ENCODE measurements at places on chromosomes 2 and 18.

DNA sequence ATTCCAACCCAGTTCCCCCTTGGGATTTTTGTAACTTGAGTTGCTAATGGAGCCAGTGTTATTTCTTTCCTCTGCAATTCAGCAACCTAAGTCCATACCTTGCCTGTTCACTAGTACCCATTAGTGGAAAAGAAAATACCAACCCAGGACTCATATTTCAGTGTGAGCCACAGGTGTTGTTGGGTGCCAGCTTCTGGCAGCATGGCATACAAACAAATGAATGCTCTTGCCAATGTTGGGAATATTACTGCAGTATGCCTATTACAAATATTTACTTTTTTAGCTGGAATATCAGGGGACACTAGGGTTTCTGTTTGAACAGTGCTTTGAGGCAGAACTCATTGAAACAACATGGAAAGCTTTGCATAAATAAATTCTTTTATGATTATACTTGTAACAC, 130.2 kb downstream of the NCKAP5 start:
- no peak for DNase-seq

GRCh38 chr2:127084611-127085316, 22.2 kb downstream of the BIN1 start:
- no peak for DNase-seq

- DNase-seq, result no peak
Measured at GRCh38 chr2:176127774-176128072, 1.8 kb upstream of the HOXD8 start.

GRCh38 chr2:130798472-130799218, 38.1 kb upstream of the ARHGEF4 start:
- DNase-seq, result no peak

GRCh38 chr2:110940376-110940910, 180.3 kb upstream of the BCL2L11 start:
- no peak for DNase-seq

- DNase-seq, result no peak
Measured at GRCh38 chr2:166637051-166637450, 143.0 kb upstream of the SCN7A start.

- no peak for DNase-seq
Measured at GRCh38 chr2:11379558-11379957, 35.1 kb upstream of the ROCK2 start.

DNA sequence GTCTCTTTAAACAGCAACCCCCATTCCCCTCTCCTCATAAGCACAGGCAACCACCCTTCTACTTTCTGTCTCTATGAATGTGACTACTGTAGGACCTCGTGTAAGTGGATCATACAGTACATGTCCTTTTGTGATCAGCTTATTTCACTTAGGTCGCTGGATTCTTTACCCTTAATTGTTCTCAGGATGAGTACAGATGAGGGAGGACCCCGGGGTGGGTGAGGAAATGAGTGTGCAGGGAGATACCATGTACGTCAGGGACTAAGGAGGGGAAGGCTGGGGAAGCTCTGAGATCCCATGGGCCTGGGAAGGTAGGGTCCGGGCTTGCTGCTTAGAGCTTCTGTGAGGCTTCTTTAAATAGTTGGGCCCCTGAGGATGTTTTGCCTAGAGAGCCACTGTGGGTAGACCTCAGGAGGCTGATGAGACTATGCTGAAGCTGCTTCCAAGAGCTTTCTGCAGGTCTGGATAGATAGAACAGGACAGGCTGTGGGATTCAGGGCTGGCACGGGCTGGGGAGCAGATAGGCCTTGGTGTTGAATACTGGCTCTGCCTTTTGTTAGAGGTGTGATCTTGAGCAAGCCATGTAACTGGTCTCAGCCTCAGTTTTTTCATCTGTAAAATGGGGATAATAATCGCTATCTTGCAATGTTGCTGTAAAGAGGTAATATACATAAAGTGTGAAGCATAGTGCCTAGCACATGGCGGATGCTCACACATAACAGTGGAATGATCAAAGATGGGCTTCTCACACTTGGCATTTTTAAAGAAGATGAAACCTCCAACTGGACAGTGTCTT, 155.3 kb downstream of the PRKCE start:
- no peak for DNase-seq

DNA sequence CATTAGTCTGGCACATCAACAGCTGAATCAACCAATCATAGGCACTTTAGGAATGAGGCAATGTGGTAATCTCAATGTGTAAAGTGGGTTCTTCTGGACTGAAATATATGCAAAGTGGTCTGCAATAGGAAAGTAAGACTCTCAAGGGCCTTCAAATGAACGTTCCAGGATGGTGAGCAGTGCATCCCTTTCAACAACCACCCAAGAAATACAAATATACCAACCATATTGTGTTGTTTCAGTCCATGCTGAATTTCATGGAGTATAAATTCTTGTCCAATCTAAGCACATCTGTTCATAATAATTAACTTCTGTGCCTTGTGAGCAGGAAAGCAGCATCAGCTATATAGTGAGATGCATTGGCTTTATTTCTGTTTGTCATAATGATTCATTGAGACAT, 556.2 kb downstream of the THSD7B start:
- DNase-seq, result no peak

GRCh38 chr2:235709969-235710879, 216.4 kb downstream of the AGAP1 start:
- no peak for DNase-seq

DNA sequence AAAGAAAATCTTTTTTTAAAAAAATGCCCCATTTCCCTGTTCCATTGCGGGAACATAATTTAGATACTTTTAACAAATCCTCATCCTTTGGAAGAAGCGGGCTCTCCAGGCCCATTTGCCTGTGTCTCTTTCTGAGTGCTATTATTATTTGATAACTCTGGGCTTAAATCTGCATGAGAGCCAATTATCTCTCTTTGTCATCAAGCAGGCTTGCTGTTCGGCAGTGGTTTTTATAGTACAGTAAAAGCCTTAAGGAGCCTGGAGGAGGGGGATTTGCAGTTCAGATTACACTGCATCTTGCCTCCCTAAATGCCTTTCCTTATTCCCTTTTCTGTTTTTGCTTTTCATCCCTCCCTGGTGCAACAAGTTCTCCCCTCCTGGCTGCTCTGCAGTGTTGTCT, 50.6 kb downstream of the CELF4 start:
- DNase-seq, result no peak

DNA sequence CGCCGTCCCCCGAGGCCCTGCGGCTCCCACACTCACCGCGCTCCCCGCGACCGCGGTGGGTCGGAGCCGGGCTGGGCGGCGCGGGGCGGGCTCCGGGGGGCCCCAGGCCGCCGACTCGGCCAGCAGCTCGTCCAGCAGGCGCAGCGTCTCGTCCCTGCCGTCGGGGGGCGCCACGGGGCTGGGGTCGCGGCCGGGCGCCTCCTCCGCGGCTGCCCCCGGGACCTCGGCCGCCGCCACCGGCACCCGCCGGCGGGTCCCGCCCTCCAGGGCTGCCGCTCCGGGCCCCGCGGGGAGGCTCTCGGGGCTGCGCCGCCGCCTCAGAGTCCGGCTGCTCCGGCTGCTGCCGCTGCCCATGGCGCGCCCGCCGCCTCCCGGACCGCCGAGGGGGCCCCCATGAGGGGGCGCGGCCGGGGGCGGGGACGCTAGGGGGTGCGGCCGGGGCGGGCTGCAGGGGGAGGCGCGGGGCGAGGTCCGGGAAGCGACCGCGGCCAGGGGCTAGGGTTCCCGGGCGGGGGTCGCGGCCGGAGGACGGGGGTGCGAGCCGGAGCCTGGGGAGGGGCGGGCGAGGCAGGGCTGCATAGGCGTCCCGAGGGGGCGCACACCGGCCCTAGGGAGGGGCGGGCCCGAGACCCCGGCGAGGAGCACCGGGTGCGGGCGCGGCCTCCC, at the start of gene CYS1:
Gene CYS1 (minus strand): TSS at position 542 of the 666 bp plus-strand sequence. CDS start 188 bp downstream, at position 354.
- no peak for DNase-seq

DNA sequence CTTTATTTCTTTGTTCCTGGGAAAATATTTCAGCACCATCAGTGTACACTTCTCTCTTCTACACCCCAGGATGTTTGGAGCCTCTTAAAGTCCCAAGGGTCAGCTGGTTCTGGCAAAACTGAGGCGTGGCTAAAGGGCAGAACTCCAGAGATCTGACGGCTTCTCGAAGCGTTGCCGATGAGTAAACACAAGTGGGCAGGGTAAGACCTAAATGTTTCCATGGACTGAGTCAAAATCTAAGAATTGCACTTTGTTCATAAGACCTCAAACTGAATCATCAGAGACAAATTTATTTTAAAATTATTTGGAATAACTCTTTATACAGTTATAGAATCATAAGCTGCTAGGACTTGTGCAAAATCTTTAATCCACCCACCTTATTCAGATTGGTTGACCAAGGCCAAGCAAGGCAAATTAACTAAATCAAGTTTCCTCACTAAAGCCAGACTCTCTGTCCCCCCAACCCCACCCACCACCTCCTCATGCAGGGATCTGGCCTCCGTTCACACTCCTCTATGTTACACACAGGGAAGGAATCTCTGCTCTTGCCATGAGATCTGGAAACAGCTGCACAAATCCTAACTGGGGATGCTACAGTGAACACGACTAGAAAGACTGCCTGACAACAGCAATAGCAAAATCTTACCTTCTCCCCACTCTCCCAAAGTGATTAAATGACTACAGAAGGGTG, 342.6 kb upstream of the KLHL29 start:
- peak; percentile 81 for DNase-seq

DNA sequence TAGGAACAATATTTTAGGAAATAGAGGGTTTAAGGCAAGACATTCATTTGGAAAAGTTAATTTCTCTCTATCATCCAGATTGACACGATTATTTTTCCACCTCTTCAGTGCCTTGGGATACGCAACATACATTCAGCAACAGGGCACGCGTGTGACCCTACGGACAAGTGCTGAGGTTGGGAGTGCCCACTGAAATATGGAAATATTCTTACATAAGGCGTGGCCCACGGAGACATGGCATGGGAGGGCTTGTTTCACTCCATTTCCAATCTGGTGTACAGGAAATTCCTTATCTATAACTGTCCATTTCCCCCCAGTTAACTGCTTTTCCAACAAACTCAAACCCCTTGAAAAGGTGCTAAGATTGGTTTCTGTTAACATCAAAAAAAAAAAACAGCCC, 20.9 kb upstream of the KIDINS220 start:
- DNase-seq, result no peak

DNA sequence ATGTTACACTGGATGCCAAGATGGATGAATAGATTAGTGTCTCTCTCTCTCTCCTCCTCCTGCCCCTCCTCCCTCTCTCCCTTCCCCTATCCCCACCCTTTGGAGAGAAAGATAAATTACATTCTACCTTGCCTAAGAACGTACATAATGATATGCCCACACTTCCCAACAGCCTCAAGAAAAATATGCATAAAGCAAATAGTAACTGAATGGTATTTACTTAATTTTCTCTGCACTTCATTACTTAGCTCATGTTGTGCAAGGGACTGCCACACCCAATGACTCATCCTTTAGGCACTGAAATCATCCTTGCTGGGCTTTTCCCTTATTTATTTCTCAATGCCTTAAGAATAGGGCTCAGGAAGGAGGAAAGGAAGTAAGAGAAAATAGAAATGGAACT, 137.3 kb upstream of the PID1 start:
- DNase-seq, result peak; percentile 83

DNA sequence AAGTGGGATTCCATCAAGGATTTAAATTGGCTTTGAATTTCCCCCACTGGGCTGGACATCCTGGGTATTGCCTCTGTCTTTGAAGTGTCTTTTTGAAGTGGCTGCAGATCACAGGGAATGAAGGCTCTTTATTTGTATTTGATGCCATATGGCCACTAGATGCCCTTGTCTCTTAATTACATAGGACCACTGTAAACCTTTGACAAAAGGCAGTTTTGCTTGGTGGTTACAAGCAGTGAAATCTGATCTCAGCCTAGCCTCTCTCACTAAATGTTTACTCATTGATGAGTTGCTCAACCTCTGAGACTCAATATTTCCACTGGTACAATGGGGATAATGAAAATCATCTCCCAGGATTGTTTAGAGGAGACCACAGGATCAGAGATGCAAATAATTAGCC, 102.2 kb downstream of the INSIG2 start:
- DNase-seq, result peak; percentile 18

- no peak for DNase-seq
Measured at GRCh38 chr2:229380101-229380625, 109.1 kb upstream of the PID1 start.

DNA sequence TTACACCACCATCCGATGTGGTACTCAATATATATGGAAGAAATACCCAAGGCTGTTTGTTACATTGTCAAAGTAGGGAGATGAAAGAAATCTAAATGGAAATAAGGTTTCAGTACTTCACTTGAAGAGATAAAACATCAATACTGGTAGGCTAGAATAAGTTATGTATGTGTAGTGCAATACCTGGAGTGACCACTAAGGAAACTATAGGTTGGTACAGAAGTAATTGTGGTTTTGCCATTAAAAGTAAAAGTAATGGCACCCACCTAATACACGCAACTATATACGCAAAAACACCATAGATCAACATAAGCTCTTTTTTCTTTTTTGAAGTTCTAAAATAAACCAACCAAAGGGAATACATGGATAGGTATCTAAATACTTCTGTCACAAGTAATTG, 143.2 kb upstream of the KYNU start:
- DNase-seq, result no peak

- DNase-seq, result no peak
Measured at GRCh38 chr2:189421644-189422043, 19.6 kb upstream of the WDR75 start.

- DNase-seq, result no peak
Measured at GRCh38 chr2:237059155-237059875, 26.4 kb upstream of the COPS8 start.

- no peak for DNase-seq
Measured at GRCh38 chr2:191983186-191983585, 136.3 kb upstream of the CAVIN2 start.

GRCh38 chr18:9734189-9734588, 26.1 kb downstream of the RAB31 start:
- no peak for DNase-seq

- DNase-seq, result no peak
Measured at GRCh38 chr2:118945881-118946280, 3.9 kb downstream of the MARCO start.

GRCh38 chr2:137706786-137707613, 257.3 kb upstream of the HNMT start:
- no peak for DNase-seq

DNA sequence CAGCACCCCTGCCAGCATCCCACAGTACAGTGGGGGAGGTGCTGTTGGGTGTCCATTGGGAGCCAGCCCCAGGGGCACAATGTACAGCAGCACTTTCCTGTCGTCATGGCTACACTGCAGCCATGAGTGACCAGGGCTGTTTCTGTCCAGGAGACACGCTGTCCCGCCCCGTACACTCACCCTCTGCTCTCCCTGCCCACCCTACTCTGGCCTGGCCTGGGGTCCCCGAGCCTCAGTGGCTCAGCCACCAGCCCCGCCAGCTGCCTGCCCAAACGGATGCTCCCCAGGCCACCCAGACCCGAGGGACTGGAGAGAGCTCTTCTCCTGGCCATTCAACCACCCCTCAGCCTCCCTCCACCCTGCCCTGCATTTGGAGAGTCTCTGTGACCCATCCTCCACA, 9.3 kb downstream of the TEKT4 start:
- no peak for DNase-seq

GRCh38 chr2:8544786-8545694, 136.8 kb upstream of the ID2 start:
- DNase-seq, result peak; percentile 73

- DNase-seq, result no peak
Measured at GRCh38 chr2:160019374-160020090, 42.9 kb downstream of the PLA2R1 start.

- DNase-seq, result no peak
Measured at GRCh38 chr18:75334869-75335268, 92.6 kb downstream of the SMIM21 start.

GRCh38 chr2:15028406-15028805, 395.9 kb downstream of the LRATD1 start:
- DNase-seq, result no peak

GRCh38 chr2:42464631-42465030, 29.2 kb downstream of the KCNG3 start:
- DNase-seq, result no peak
